ENCODE measurements at places on chromosomes 7 and 10. TPM values are rescaled to one million over a fixed set of nuclear protein-coding genes. Genes with fewer than 3 reads are reported as not detected.

DNA sequence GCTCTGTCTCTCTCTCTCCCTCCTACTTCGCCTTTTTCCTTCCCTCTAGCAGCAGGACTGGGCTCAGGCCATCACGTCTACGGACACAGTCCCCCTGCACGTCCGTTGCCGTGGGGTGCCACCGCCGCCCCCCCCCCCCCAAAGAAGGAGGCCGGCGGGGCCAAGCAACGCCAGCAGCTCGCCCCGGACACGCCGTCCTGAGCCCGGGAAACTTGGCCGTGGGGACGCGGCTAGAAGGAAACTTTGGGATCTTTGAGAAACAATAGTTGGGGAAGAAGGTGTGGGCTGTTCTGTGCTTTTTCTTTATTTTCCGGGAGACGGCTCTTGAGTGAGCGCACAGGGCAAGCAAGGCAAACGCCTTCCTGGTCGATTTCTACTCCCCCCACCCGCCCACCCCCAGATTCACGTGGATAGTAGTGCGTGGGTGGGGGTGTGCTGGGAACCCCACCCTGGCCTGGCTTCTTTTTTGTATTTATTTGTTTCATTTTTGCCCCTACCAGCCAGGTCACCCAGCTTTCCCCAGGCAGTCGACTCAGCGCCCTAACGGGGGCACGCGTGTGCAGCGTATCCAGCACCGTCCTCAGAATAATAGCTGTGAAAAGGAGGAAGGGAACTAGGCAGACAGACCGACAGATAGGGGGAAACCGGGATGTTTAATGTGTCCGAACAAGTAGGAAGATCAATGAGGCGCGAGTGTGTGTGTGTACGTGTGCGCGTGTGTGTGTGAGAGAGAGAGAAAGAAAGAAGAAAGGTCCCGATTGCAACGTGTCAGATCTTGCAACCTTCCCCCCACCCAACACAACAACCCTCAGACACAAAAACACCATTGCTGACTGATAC lies 1.4 kb downstream of the MXI1 start:
- no peak for DNase-seq

Gene CALCR
- 0.57 TPM for polyA plus RNA-seq

DNA sequence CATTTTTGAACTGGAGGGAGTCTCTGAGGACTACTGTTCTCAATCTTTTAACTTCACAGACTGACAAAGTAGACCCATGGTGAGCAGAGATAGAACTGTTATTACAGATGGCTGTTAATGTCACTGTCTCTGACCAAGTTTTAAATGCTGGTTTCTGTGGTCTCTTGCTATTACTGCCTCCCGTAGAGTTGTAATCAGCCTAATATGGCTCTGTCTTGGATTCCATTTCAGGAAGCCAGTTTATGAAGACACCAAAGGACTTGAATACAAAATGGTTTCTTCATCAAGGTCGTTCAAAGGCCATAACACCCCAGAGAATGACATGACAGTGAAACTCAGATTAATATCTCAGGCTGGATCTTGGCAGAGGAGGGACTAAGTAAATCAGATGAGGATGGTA lies 3.9 kb downstream of the SFRP4 start:
- no peak for DNase-seq

DNA sequence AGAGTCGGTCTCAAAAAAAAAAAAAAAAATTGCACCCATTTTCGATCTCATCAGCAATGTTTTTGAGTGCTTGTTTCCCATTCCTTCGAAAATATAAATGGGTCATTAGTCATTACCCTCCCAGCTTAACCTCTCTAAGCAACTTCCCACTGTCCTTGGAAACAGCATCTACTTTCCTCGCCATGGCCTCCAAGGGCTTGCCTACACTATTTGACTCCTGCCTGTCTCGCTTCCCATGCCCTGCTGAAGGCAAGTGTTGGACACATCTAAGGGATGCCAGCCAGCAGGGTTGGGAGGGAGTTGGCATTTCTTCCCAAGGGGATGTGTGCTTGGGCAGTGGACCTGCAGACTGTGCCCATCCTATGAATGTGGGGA lies 12.7 kb upstream of the RHBDD2 start:
- DNase-seq = no peak

Gene ELAPOR2
- polyA plus RNA-seq = 2.9 TPM

GRCh38 chr10:48511066-48511874 lies 93.6 kb downstream of the ARHGAP22 start:
- no peak for DNase-seq

Gene PNLIPRP3
- not detected for polyA plus RNA-seq

DNA sequence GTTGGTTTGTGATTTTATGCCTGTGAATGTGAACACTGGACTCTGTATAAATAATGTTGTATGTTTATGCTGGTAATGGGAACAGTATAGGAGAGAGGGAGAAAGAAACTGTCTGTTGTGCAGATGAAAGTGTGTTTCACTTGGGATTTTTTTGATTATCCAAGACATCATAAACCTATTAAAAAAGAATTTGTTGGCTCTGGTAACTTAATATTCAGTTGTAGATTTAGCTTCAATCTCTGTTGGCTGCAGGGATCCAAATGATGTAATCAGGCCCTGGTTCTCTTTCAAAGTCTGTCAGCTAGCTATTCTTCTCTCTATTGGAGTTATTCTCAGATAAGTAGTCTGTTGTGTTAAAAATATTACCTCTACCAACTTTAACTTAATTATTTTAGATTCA lies 168.8 kb upstream of the RHOBTB1 start:
- no peak for DNase-seq

- DNase-seq = no peak
These were observed 49.4 kb downstream of the ADCYAP1R1 start for GRCh38 chr7:31101544-31101943.

GRCh38 chr10:128173386-128173785 lies 47.2 kb upstream of the MKI67 start:
- DNase-seq = no peak
